ENCODE measurements at places on chromosomes 1 and 21. TPM values are rescaled to one million over a fixed set of nuclear protein-coding genes. Genes with fewer than 3 reads are reported as not detected.

DNA sequence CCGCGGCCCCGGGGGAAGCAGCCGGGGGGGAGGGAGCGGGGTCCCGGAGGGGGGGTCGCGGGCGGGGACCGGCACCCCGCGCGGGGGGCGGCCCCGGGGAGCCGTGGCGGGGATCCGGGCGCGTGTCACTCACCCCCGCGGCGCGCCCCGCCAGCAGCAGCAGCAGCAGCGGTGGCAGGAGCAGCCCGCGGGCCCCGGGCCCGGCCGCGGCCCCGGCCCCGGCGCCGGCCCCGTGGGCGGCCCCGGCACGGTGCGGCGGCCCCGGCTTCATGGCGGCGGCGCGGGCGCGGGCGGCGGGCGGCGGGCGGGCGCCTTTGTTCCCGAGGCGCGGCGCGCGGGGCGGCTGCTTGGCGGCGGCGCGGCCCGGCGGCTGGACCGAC lies 252 bp downstream of the SDC3 start:
- no peak for DNase-seq

DNA sequence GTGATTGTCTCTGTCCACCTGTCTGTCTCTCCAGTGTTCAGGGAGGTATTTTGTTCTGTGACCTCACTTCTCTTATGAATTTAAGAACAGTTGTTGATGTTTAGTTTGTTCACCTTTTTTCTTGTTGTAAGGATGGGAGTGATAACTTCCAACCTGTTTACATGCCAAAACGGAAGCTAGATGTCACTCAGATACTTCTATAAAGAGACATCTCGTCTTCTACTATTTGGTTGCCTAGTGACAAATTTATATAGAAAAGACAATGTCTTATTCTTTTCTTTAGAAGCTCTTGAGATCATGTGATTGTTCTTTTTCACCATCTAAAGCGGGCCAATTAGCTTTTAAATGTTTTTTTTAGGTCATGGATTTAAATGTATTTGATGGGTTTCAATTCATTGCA lies 33.8 kb downstream of the PRSS38 start:
- DNase-seq, result no peak

DNA sequence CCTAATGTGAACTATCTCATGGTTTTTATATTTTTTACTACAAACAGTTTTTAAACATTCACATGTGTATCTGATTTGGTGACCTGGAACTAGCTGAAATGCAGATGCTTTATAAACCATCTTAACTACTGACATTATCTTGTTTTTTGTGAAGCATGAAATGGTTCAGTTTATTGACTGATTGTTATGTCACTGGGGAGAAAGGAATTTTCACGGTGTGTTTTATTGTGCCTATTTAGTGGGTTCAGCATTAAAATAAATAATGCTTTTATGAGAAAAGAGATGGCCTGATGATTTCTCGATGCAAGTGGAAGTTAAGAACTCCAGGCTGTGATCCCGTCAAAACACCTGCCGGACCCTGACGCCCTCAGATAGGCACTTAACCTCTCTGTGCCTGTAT lies 79.9 kb upstream of the KIF26B start:
- no peak for DNase-seq

The NBPF8 gene
- 9.5 TPM for total RNA-seq

The DIRAS3 gene
- 6.2 TPM for total RNA-seq
